GM23248 (cell line): ENCODE measurements at places on chromosomes 4 and X. TPM values are rescaled to one million over a fixed set of nuclear protein-coding genes. Genes with fewer than 3 reads are reported as not detected.
A peak's percentile ranks its signal among the peaks of the same experiment; 100 is the strongest.

DNA sequence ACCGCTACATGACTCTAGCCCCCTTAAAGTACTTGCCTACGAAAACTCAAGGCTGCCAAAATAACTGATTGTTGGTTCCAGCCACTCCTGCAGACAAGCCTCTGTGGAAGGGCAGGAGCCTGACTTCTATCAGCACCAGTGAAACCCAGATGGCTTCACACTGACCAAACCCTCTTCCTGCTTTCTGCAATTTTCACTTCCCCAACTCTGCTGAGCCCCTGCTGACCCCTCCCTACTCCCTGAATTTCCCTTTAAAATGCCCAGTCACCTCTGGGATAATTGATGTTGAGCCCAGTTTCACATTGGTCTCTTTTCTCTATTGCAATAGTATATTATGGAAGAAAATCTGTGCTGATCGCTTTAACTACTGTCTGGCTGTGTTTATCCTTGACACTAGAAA is 61.6 kb upstream of the STS start:
- no peak for DNase-seq

GRCh38 chr4:92303621-92304027 is at the start of gene GRID2:
GRID2 (plus strand) TSS chr4:92303966.
- peak; percentile 6 for DNase-seq

DNA sequence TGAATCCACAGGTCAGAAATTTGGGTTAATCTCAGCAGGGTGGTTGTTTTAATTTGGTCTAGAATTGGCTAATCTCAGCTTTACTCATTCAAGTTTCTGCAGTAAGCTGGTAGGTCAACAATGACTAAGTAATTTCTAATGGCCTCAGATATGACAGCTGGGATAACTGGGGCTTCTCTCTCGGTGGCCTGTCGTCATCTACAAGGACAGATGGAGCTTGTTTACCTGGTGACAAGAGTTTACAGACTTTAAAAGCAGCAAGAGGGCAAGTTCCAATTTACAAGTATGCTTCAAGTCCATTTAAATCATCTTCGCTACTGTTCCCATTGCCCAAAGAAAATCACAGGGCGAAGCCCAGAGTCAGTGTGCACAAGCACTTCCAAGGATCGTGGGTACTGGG is 453.9 kb downstream of the PDHA2 start:
- DNase-seq: no peak

GRCh38 chr4:54941994-54942552 is 183.3 kb downstream of the KDR start:
- no peak for DNase-seq

DNA sequence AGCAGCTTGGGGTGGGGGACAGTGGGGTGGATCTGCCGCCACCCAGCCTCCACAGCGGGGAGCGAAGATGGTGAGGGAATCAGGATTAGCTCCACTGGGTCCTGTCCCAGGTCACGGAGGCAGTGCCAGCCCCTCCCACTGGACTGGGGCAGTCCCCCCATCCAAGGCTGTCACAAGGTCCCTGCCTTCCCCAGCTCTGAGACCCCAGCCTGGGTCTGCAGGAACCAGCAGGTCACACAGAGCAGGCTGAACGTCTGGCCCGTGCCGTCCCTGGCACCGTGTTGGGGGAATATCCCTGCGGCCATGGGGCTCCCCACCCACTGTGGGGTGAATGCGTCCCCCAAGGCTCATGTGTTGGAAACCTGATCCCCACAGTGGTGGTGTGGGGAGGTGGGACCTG is 62.6 kb downstream of the FAM53A start:
- no peak for DNase-seq

The COL4A6 gene
- 0.06 and 0.11 TPM in 2 replicates for polyA plus RNA-seq

The SSX1 gene
- not detected in 2 replicates for polyA plus RNA-seq
